ENCODE measurements at places on chromosomes 7 and 10. TPM values are rescaled to one million over a fixed set of nuclear protein-coding genes. Genes with fewer than 3 reads are reported as not detected.
A peak's percentile ranks its signal among the peaks of the same experiment; 100 is the strongest.

- DNase-seq = no peak
Measured at GRCh38 chr10:133390597-133391248, 3.2 kb upstream of the MTG1 start.

GRCh38 chr7:149125189-149125862, 798 bp downstream of the ZNF425 start:
- DNase-seq = no peak

DNA sequence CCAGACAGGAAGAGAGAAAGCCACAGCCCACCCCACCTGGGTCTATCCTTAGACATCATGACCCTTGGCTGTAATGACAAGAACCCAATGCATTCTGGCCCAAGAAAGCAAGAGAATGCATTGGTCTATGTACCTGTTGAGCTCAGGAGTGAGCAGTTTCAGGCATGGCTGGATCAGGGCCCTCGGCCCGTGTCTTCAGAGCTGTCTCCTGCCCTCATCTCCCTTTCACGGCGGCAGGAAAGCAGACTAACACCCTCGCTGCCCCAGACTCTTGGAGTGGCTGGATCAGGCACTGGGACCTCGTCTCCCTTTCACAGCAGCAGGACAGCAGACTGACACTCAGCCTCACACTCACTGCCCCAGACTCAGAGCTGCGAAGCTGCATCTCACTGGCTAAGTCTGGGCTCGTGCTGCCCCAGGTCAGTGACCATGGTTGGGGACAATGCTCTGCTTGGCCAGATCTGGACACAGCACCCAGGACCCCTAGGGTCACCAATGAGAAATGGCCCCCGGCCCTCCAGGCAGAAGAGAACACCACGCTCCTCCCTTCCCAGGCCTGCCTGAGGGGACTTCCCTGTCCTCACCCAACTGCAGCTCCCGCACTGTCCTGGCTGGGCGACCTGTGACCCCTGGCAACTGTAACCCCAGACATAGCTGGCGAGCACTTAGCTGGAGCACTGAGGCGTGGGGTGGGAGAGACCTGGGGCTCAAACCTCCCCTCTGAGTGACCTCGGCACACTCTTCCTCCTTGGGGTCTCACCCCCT, 12.9 kb upstream of the PDGFA start:
- DNase-seq = no peak

GRCh38 chr10:78623578-78624215, 445.1 kb upstream of the ZMIZ1 start:
- DNase-seq = peak; percentile 69

- no peak for DNase-seq
Measured at GRCh38 chr7:74495112-74496086, 41.7 kb downstream of the GTF2IRD1 start.

DNA sequence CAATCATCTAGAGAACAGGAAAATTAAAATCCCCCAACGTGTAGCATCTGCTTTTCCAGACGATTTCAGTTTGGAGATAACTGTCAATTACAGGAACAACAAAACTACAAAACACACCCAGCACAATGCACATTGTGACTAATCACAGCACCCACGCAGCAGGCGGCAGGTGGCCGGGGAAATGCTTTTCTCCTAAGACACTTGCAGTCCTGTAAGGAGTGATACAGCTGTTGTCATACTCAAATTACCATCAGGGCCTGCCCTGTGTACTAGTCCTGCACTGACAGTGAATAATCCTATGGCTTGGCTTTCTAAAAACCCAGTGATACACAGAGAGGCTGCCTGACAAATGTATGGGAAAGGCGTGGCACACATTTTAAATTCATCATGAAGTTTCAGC, 37.8 kb downstream of the COBL start:
- no peak for DNase-seq

The YAE1 gene
- 39.2 TPM for total RNA-seq

GRCh38 chr7:158384746-158385145, 202.9 kb downstream of the PTPRN2 start:
- no peak for DNase-seq

DNA sequence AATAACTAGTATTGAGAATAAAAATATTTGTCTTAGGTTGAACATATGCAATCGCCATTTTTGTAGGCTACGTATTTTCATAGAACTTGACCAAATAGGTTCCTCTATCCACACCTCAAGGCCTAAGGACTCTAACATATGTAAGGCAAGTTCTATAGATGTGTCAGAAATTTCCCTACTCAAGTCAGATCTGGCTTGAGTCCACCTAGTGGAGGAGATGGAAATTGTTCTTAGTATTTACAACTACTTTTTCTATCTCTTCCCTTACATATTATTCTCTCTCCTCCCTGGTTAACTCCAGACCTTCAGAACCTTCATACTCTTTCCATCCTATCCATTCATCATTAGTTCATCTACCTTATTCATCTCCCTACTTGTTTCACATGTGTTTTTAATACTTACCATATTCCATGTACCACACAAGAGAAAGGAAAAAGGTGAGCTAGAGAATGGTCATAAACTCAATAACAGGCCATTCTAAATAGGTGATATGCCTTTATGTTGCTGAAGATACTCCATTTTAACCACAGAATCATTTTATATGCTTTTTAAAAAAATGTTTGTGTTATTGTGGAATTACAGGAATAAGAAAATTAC, 174.5 kb upstream of the HDAC9 start:
- peak; percentile 37 for DNase-seq

DNA sequence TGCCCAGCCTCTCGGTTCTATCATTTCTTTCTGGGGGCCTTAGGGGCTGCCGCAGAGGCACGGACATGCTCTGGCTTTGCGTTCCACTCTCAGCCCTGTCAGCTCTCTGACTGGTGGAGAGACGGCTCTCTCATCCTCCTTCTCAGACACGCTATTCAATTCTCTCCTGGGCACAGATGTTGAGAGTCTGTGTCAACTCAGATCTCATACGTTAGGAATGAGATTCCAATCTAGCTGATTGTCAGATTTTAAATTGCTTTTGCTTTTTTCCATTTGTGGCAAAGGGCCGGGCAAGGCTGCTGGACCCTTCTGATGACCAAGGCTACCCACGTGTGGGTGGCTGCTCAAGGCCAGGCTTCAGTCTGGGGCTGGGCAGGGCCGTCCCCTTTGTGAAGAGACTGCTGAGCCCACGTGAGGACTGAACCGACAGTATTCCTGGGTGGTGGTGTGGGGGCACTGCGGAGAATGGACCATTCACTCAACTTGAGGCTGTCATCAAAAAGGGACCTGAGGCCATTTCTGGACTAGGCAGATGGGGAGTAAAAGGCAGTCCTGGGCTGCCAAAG, 71.5 kb downstream of the CLEC2L start:
- DNase-seq = no peak

- DNase-seq = no peak
Measured at GRCh38 chr10:6269432-6269831, 66.7 kb downstream of the PFKFB3 start.

The PILRA gene
- 3.1 TPM for total RNA-seq

DNA sequence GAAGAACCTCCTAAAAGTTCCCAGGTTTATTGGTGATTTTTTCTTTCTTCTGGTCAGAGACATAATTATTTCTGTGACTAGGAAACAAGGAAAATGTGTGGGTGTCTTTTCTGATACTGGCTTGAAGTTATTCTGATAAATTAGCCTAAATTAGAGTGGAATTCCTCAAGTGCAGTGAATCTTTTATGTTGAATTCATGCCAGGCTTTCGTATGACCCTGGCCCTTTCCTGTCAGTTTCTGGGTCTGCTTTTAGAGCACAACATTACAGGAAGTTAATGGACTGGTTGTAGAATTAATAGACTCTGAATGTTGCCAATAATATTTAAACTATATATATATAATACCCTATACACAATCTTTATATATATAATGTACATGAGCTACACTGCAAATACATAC, 230.6 kb upstream of the KIAA1217 start:
- DNase-seq = no peak

The SPDYE11 gene
- total RNA-seq = not detected

DNA sequence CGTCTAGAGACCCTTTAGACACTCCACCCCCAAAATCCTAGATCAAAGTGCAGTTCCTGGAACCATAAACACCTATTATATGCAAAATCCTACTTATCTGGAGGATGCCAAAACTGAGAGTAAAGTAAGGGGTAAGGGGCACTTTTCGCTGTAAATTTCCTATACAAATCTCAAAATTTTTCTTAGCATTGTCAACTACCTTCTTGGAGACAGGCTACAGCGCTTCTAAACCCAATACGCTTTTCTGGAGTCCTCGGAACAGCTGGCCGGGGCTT, 10.4 kb downstream of the TWIST1 start:
- no peak for DNase-seq

- DNase-seq = peak; percentile 52
Measured at GRCh38 chr7:82740246-82740848, 296.8 kb upstream of the CACNA2D1 start.

The KCNH2 gene
- total RNA-seq = 0.66 TPM

DNA sequence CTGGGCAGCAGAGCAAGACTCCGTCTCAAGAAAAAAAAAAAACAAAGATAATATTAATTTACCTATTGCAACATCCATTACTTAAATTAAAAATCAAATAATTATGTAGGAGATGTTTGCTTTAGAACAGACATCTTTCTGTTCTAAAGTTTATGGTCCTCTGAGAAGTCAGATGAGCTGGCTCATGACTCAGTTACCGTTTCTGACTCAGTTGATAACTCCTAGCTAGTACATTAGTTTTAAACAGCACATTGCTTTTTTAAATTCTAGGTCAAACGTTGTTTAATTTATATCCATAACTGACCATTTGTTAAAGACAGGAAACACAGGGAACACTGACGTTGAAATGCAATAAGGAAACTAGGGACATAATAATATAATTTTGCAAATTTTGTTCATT, 162.7 kb downstream of the ETV1 start:
- no peak for DNase-seq

DNA sequence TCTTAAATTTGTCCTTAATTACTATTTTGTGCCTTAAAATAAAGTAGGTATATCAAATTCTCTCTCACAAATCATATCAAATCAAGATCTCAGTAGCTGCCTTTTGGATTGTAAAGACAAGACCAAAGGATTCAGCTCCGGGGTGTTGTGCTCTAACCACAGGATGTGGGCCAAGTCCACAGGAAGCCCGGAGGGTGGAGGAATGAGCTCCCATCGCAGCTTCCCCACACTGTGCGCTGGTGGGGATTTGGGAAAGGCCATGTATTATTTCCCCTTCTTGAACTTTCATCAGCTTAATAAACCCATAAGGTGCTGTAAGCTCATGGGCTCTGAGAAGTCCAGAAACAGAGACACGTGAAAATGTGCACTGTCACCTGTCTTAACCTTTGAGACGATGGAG, 241.6 kb upstream of the TCERG1L start:
- no peak for DNase-seq

DNA sequence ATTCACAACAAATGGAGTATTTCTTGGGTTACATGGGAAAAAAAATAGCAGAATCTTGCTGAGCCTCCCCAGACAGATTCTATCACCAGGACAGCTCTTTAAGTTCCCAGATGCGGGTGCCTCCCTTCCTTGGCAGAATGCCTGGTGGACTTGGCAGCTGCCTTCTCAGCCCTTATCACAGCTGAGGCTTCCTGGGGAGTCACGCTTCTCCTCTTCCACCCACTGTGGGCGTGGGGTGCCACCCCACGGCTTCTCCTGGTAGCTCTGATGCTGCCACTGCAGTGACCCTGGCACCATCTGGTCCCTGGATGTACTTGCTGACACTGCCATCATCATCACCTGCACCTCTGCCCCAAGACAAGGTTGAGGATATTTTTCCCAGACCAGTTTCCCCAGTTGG, 16.2 kb upstream of the NME8 start:
- DNase-seq = peak; percentile 37

The DOCK1 gene
- total RNA-seq = 34.2 TPM

- DNase-seq = peak; percentile 47
Measured at GRCh38 chr10:88896372-88896993, 16.4 kb downstream of the STAMBPL1 start.

GRCh38 chr7:78576236-78576635, 777.7 kb downstream of the PHTF2 start:
- DNase-seq = no peak

The TSPAN14 gene
- total RNA-seq = 116 TPM

GRCh38 chr7:78171398-78171797, 372.8 kb downstream of the PHTF2 start:
- DNase-seq = no peak

DNA sequence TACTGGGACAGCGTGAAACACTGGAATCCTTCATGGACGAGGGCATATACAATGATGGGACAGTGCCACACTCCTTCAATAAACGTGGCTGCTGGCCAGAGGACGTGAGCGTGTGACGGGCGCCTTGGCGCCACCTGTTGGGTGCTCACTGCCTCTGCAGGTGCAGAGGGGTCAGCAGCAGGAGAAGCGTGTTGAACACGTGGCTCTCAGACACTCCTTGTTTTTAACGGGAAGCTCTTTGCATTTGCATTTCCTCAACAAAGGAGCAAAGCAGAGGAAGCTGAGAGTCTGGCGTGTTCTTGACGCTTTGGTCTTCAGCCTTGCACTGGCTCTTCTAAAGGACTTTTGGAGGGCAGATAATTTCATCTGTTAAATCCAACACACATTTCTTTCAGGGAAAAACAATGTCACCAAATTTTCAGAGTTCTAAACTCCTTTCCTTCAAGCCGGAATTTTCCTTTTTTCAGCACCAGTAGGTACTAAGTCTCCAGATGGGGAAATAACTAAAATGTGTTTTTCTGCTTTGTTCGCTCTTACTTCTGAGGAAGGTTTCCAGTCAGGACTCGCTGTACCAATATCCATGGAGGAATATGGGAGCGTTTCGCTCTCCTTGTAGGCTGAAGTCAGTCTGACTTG, 2.9 kb upstream of the GET4 start:
- DNase-seq = peak; percentile 89

DNA sequence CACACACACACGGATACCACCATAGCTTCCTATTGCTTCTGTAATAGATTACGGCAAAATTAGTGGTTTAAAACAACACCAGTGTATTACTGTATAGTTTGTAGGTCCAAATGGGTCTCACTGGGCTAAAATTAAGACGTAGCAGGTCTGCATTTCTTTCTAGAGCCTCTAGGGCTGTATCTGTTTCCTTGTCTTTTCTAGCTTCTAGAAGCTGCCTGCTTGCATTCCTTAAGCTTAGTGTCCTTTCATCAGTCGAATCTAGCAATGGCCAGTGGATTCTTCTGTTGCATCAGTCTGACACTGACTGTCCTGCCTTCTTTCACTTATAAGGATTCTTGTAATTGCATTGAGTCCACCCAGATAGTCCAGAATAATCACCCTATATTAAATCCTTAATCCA, 882.3 kb downstream of the PCDH15 start:
- DNase-seq = no peak

Data from Calu3 (cell line).